ENCODE measurements at places on chromosomes 16 and 17.
A peak's percentile ranks its signal among the peaks of the same experiment; 100 is the strongest.

GRCh38 chr16:68013440-68013839, 2.3 kb downstream of the DPEP2NB start:
- no peak for DNase-seq

DNA sequence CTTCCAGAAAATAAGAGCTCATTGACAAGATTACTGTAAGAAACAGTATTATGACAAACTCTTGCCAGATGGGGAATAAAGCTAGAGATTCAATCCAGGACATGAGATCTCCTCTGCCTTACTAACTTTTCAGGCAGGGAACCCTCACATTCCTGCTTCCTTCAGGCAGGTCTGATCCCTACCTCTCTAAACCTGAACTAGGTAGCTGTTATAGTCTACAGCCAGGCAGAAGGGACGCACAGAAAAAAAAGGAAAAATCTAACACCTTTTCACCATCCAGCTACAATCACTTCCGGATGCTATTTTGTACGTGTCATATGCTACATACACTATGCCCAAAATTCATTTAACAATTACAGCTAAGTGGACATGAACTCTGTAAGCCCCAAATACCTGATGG, 41.2 kb downstream of the CNOT1 start:
- no peak for DNase-seq

GRCh38 chr17:8210761-8211458, 535 bp upstream of the AURKB start:
- no peak for DNase-seq

- DNase-seq, result peak; percentile 41
Observed at GRCh38 chr16:66741950-66742808, 9.2 kb downstream of the DYNC1LI2 start.

- no peak for DNase-seq
Observed at GRCh38 chr16:84323606-84324005, 28.9 kb downstream of the WFDC1 start.

DNA sequence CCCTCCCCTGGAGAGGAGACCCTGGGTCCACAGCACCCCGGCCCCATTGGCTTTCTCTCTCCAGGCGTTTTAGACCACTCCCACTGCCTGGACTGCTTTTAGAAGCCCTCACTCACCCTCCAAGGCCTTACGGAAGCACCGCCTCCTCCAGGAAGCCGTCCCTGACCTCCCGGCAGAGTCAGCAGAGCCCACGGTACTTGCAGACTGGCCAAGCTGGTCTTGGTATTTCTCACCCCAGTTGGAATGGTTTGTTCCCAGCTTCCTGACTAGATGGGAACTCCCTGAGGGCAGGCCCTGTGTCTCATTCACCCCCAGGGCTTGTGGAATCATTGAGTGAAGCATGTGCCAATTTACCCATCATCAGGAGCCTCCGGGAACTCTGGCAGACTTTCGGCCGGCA, 9.2 kb downstream of the SCGB1C2 start:
- DNase-seq, result no peak
